CD4-positive, alpha-beta memory T cell (primary cell): ENCODE measurements at places on chromosomes 5 and 9.

DNA sequence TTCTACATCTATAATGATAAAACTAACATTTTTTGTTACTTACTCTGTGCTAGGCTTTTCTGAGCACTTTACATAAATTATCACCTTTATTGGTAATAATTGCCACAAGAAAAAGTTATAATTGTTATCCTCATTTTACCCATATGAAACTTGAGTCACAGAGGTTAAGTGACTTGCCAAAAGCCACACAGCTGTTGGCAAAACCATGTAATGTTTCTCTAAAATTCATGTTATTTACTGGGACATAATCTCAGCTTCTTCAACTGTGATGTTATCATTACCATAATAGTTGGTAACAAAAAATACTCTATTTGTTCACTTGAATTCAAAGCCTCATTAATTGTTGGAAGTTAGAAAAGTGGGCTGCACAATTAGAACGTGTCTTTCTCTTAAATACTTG is 437.3 kb downstream of the BRINP1 start:
- no peak for DNase-seq

GRCh38 chr9:88990041-88990728 is 1.1 kb upstream of the S1PR3 start:
- no peak for DNase-seq

- no peak for DNase-seq
Measured at GRCh38 chr5:148401604-148402003, 17.8 kb downstream of the FBXO38 start.

GRCh38 chr5:62066761-62067277 is 239.2 kb upstream of the KIF2A start:
- no peak for DNase-seq

DNA sequence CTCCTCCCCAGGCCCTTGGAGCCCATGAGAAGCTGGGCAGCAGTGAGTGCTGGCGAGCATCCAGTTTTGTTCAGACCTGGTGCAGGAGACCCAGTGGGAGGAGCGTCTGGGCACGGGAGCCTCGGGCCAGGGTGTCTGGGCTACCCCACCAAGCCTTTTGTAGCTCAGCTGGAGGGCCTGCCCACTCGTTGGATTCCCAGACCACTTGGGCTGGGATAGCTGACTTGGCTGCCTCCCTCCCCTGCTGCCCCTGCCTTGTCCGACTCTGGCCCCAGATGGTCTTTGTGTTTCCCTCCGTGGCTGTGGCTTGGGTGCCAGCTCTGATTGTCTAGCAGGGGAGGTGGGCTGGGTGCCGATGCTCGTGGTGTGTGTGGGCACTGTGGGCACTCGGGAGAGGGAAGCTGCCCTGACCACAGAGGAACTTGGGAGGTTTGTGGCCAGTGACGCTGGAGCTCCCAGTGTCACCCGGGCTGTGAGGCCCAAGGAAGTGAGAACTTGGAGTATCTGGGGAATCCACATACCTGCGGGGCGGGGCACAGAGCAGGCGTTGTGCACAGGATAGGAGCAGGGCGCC is 47.3 kb downstream of the WNK2 start:
- no peak for DNase-seq

DNA sequence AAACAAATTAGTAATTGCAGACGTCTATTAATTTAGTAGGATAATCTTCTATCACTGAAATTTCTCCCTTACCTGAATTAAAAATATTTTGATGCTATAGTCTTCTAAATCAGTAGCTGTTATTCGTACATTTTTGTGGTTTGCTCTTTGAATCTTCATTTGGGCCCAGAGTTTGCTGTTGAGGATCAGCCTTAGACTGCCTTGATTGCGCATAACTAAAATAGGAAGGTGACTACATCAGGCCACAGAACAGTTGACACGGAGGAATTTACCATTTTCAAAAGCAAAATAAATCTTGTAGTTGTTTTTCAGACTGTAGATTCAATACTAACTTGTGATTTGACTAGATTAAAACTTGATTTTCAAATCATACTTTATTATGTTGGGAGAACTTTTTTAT is 11.8 kb upstream of the NADK2 start:
- no peak for DNase-seq

DNA sequence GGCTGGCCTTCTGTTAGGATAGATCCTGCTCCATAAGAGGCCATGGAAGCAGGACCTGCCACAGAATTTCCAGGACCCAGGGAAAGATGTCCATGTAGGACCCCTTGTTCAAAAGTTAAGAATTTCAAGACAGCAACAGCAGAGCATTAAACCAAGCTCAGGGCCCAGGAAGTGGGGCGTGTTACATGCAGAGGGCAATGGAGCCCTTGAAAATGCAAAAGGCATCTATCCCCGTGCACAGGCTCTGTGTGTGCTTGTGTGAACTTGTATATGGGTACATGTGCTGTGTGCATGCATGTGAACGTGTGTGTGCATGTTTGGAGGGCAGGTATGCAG is 14.4 kb upstream of the NKD2 start:
- no peak for DNase-seq

GRCh38 chr5:56159521-56159947 is 73.6 kb downstream of the ANKRD55 start:
- no peak for DNase-seq

DNA sequence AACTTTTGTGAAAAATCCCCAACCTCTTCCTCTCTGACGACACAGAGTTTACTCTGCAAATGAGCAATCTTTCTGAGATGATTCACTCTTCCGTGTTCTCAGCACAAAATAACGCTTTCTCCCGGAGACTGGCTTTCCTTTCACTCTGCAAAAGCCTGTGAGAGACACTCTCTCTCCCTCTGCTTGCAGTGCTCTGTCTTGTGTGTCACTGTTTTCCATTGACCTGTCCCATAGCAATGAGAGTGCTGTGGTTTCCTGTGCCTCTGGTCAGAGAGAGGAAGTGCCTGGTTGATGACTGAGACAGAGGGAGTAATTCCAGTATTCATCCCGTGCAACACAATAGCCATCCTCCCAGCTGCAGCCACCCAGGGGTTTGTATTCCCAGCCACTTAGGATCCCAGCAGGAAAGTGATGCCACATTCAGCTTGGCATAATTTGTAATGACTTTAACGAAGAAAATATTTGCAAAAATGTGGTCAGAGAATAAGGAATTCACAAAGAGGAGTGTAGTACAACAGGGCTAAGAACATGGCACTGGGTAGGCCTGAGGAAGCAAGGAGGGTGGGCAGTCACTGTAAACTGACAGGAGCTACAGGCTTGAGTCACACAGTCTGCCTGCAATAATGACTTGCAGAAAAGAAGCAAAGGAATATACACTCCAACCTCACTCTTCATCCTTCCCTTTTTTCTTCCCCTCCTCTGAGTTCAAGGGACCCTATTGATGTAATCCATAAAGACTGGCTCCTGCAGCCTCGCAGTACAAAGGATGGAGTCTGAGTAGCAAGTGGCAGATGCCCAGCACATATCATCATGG is 463.5 kb upstream of the RGMB start:
- no peak for DNase-seq

DNA sequence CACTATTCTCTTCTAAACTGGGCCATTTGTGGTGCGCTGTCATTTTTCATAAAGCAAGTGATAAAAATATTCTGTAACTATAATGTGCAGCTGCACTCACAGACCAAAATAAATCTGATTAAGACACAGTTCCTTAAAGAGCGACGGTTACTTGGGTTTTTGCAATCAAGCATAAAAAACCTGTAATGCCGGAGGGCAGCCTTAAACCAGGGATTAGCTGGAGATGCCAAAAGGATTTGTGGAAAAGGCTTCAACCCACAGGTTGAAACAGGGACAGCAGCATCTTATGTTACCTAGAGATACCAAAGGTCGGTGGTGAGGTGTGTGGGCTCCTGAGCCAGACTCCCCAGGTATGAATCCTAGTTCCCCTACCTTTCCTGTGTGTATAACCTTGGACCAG is 49.3 kb downstream of the CTNND2 start:
- DNase-seq: no peak

DNA sequence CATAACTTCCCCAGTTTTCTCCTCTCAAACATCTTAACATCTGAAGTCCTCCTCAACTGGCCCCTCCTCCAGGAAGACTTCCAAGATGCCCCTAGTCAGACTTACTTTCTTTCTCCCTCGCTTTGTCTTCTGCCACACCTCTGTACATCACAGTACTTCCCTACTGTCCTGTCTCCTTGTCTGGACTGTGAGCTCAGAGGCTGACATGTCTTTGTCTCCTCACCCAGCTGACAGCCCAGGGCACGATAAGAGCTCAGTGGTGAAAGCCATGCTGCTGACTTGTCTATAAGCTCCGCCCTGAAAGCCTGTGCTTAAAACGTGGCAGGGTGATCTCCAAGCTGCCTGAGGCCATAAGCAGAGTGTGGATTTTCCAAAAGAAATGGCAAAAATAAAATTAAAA is 33.0 kb upstream of the SLC25A51 start:
- DNase-seq: no peak

- no peak for DNase-seq
Measured at GRCh38 chr5:54133917-54134316, 176.5 kb downstream of the ARL15 start.

DNA sequence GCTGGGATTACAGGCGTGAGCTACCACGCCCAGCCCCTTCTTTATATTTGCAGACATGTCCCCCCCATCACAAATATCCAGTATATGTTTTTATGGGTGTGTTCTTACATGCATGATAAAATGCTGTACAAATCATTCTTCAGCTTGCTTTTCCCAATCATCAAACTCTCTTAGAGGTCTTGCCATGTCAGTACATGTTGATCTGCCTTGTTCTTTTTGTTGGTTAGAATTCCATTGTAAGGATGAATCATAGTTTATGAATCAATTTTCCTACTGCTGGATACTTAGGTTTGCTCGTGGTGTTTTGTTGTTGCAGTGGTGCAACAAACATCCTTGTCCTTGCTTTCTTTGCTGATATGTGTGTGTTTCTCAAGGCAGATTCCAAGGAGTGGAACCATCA is 79.9 kb upstream of the NEURL1B start:
- no peak for DNase-seq

DNA sequence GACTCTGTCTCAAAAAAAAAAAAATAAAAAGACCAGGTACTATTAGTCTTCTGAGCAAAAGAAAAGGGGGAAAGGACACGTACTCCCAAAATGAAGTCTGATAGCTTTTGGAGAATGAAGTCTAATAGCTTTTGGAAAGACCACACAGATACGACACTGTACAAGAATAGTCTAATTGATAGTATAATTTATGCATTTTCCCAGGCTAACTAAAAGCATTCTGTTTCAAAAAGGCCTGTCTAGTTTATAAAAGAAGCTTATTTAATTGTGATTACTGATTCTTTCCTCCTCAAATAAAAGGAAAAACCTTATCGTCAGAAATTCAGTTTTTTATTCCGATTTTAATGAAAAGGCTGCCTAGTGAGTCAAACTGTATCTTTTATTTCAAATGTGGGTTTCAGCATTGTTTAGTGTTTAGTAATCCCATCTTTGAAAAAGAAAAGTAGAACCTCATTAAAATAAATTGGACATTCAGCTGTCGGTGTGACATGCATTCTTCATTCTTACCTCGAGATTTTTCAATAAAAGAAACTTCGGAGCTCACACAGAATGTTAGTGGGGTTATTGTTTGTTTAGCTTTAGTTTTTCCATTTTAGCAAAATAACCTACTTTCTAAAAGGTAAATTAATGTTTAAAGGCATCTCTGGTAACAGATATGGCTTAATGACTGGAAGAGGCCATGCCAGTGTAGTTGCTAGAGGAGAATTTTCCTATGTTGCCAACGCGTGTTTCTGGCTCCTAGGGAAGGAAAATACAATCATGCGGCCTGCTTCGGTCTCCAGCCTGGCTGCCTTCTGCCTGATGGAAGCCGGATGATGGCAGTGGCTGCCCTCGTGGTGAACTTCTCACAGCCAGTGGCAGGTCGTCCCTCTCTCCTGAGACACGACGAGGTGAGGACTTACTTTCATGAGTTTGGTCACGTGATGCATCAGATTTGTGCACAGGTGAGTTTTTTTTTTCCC is 70.0 kb downstream of the NLN start:
- DNase-seq: no peak

- no peak for DNase-seq
Measured at GRCh38 chr5:112737070-112737462, 619 bp upstream of the APC start.

DNA sequence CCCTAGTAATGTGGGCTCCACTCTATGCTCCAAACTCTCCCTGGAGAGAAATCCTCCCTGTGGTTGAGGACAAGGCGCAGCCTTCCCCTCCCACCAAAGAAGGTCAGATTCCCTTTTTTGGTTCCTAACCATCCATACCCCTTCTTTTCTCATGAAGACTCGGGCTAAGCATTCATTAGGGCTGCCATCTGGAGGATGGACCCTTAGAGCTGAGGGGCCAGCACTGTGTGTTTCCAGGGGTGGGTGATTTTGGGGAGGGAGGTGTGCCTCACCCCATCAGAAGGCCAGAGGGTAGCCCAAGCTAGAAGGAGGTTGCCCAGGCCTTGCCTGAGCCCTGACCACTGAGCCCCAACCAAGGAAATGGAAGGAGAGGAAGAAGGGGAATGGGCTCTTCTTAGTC is 36.8 kb downstream of the TGFBI start:
- no peak for DNase-seq

DNA sequence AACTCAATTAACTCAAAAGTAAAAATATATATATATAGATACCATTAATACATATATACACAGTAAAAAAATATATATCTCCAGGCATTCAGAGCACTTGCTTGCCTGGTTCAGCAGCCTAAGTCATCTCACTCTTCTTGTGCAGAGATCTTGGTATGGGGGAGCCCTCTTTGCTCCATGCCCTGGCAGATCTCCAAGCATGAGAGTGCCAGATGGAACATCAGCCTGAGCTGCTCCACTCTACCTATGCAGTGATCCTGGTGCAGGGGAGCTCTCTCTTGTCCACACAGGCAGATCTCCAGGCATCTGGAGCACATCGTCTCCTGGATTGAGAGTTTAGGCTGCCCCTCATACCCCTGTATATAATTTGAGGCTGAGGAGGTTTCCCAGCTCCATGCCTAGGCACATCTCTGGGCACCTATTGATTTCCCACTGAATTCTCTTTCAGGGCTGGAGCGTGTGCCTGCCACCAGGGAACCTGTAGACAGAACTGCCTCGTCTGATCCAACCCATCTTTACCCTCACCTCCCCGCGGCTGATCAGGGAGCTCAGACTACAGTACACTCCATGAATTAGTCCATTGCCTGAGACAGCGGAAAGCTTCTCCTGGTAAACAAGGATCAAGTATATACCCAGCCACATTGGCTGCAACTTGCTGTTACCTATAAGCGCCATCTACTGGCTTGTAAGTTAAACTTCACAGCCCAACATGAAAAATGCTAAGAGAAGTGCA is 342.4 kb upstream of the GRIA1 start:
- no peak for DNase-seq

DNA sequence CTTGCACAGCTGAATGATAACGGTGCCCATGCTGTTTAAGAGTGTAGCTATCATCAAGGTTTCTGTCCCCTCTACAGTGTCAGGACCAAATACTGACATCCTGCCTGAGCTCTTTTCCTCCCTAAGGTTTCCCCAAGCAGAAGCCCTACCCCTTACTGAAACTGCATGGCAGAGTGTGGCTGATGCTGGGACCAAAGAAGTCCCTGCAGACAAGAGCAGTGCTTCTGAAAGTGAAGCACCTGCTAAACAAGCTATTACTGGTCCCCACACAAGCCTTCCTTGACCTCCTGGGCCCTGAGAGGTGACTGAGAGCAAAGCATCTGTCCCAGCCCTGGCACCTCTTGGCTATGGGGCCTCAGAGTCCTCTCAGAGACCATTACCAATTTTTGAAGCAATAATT is 56.1 kb downstream of the CFAP90 start:
- DNase-seq: no peak

GRCh38 chr5:132277256-132277655 is 16.9 kb upstream of the SLC22A4 start:
- no peak for DNase-seq
